Activated T-cell treated with anti-CD3 and anti-CD28 coated beads, Interleukin-2, amount 50 U/mL, for 72 hours (primary cell): ENCODE measurements at places on chromosomes 4 and X. TPM values are rescaled to one million over a fixed set of nuclear protein-coding genes. Genes with fewer than 3 reads are reported as not detected.

DNA sequence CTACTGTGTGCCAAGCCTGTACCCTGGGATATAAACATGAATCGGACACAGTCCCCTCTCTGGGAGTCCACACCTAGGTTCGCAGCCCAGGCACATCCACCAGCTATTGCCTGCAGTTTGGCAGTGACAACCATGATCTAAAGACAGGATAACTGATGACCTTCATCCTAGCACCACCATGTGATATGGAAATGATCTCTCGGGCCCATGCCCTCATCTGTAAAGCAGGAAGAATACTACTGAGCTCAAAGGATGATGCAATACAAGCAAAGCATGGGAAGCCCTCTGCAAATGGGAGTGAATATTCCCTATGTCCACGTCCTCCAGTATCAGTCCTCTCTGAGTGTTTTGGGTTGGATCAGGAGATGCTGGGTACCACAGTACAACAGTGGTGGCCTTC, 80.9 kb upstream of the MSX1 start:
- DNase-seq: no peak

- no peak for DNase-seq
These were observed 16.3 kb upstream of the PDK3 start for GRCh38 chrX:24448762-24449250.

DNA sequence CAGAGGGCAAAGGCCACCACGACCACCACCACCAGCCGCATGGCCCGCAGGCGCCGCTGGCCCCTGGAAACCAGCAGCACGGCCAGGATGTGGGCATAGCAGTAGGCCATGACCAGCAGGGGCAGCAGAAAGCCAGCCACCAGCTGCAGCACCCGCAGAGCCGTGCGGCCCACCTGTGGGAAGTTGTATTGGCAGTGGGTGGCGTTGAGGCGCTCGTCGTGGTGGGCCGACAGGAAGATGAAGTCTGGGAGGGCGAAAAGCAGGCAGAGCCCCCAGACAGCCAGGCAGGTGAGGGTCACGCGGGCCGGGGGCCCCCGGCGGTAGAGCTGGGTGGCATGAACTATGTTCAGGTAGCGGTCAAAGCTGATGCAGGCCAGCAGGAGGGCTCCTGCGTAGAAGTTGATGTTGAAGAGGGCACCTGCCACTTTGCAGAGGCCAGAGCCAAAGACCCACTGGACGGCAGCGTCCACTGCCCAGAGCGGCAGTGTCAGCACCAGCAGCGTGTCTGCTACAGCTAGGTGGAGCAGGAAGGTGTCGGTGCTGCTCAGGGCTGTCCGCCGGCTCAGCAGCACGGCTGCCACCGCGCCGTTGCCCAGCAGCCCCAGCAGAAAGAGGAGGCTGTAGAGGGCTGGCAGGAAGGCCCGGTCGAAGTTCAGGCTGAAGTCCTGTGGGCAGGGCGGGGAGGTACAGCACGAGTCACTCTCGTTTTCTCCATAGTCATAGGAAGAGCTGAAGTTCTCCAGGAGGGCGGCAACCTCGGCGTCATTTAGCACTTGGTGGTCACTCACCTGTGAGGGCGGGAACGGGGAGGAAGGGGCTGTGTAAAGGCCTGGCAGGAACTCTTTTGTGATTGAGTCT, 1.4 kb downstream of the CXCR3 start:
- DNase-seq: no peak

DNA sequence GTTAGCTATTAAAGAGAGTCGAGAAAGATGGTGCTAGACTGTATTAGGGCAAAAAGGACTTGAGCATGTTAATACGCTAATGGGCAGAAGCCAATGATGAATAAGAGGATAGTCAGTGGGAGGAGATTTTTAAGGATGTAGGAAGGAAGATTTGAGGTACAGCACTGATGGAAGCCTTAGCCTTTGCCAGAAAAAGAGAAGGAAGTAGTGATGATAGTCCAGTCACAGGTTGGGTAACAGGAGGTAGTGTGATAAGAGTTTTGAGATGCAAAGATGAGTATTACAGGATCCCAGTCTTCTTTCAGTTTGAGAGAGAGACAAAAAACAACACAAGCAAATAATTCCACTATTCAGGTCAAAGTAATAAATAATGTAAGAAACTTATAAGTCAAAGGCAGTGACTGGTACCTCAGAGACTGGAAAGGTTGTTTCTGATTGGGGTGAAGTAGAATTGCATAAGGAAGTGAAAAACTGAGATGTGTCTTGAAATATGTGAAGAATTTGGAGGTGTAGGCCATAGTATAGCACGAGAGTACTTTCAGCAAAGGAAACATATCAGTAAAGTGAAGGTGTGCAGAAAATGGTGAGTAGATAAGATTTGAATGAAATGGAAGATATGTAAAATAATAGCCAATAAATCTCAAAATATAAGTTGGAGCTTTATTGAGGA, 22.1 kb upstream of the NDNF start:
- DNase-seq: no peak

GRCh38 chr4:108683479-108683878, 33.1 kb downstream of the OSTC start:
- no peak for DNase-seq

GRCh38 chrX:53116101-53116500, 22.2 kb downstream of the KANTR start:
- no peak for DNase-seq

DNA sequence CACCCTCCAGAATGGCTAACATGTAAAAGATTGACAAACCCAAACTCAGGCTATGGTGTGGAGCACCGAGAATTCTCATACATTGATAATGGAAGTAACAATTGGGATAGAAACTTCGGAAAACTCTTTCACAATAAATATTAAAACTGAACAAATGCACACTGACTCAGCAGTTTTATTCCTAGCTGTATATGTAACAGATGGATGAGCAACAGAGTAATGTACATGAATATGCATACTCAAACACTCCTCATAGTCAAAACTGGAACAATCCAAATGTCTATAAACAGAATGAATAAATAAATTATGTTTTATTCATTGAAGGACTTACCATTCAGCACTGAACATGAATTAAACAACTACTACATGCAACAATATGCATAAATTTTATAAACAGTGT, 37.1 kb upstream of the PDE5A start:
- no peak for DNase-seq

DNA sequence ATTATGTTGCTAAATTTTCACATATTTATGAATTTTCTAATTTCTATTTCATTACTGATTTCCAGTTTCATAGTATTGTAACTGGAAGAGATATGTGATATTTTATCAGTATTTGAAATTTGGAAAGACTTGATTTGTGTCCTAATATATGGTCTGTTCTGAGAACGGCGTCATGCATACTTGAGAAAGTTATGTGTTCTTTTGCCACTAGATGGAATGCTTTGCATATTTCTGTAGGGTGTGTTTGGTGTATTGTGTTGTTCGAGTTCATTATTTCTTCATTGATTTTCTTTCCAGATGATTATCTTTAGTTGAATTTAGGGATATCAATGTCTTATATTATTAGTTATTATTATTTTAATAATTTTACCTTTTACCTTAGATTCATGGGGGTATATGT, 110.6 kb upstream of the ITM2A start:
- DNase-seq: no peak

GRCh38 chr4:140315970-140316369, 57.5 kb upstream of the SCOC start:
- no peak for DNase-seq

DNA sequence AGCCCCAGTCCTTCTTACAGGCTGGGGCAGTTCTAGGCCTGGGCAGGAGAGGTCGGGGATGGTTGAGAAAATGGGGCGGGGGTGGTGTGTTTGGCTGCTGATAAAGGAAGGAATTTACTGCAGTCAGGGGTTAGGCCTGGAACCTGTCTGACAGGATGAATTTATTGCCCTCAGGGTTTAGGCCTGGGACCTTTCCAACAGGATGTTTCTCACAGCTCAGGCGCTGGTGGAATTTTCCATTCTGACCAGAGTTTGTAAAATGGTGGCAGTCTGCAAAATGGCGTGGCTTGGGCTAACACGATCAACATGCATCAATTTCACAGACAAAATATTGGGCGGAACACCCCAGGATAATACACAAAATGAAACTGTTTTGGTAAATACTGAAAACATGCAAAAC, 83.5 kb upstream of the SPIN4 start:
- no peak for DNase-seq

DNA sequence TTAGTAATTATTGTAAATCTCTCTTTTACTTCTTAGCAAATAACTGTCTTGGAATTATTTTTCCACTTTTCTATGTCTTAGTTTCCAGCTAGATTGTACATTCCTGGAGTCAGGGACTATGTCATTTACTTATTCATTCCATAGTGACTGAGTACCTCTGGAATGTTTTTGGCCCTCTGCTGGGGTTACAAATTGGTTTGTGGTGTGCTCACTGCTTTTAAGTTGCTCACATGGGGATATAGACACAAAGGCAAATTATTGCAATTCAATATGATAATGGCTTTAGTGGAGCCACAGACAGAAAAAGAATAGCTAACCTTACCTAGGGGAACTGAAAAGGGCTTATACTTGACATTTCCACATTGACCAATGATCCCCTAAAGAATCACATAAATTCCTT, 63.7 kb upstream of the PDGFRA start:
- DNase-seq: no peak

DNA sequence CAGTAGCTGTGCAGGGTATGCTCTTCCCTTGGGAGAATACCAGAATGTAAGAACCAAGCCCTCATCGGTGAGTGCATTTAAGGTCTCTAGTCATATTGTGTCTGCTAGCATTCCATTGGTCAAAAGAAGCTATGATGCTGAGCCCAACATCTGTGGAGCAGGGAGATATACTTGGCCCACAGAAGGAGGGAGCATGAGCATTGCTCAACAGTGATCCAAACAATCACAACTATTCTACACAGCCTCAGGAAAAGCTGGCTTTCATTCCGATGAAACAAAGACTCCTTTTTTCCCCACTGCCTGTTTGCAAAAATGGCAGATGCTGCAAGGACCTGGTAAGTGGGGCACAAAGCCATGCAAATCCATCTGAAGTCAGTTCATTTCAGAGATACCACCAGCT, 80.6 kb upstream of the DHX15 start:
- no peak for DNase-seq

- no peak for DNase-seq
These were observed 782.5 kb downstream of the FAT4 start for GRCh38 chr4:126097155-126097799.

GRCh38 chr4:53576676-53577372, 14.5 kb downstream of the LNX1 start:
- no peak for DNase-seq

DNA sequence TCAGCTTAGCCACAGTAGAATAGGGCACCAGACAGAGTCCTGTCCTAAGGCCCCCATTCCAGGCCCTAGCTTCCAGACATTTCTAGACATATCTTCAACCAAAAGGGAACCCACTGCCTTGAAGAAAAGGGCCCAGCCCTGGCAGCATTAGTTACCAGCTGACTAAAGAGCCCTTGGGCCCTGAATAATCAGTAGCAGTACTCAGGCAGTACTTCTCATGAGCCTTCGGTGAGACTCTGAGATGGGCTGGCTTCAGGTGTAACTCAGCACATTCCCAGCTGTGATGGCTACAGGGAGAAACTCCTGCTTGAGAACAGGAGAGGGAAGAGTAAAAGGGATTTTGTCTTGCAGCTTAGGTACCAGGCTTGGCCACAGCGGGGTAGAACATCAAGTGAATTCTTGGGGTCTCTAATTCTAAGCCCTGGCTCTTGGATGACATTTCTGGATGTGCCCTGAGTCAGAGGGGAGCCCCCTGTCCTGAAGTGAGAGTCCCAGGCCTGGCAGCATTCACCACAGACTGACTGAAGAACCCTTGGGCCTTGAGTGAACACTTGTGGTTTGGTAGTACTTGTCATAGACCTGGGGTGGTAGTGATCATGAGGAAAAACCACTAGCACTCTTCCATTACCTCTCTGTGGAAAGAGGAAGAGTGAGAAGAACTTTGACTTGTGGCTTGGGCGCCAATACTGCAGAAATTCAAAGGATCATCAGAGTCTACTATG, 170.1 kb downstream of the ATP10D start:
- no peak for DNase-seq

DNA sequence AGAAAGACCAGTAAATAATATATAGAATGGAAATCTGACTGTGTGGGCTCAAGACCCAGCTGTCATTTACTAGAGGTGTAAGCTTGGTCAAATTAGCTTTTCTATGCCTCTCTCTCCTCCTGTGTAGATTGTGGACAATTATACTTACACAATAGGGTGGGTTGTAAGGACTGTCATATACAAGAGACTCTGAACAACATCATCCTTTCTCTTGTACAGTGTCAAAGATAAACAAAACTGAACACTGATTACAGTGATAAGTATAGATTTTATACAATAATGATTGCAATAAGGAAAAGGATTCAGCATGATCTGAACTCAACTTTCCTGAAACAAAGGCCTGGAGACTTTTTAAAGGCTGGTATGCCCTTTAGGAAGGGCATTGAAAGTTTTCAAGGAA, 429.2 kb upstream of the HS3ST1 start:
- DNase-seq: no peak

DNA sequence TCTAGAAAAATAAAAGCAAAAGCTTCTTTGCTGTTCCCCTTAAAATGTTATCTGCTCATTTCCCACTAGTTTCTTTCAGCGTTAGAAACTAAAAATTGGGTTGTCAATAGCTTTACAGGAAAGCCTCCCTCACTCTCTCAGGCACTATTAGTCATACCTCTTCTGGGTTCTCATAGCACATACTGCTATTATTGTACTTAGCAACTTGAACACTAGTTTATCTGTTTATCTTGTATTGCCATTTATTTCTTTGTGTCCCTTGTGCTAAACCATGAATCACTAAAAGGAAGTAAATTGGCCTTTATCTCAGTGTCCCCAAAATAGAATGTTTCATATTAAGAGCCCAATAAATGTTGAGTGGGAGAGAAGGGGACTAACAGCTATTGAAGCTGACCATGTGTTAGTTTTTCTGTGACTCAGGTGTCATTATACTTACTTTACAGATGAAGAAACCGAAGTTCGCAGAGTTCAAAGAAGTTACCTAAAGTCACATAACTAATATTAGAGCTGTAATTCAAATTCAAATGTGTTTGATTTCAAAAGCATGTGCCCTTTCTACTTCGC, 124.8 kb upstream of the CITED1 start:
- no peak for DNase-seq

DNA sequence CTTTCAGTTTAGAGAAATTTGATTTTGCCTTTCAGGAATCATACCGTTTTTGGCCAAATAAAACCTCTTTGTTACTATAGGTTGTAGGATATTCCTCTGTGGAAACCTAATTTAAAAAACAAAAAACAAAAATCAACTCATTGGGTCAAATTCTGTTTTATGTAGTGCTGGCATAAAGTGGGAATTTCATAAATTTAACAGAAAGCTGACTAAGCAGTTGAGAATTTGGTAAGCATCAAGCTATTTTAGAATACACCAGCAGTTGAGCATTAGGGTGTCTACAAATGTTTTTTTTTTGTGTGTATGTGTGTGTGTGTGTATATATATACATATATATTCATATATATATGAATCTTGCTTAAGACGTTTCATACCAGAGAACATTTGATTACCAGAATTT, 47.4 kb downstream of the C4orf33 start:
- no peak for DNase-seq

- DNase-seq: no peak
These were observed 30.4 kb downstream of the TXK start for GRCh38 chr4:48103483-48104139.

- no peak for DNase-seq
These were observed 309.4 kb upstream of the NOCT start for GRCh38 chr4:138706201-138706600.

- no peak for DNase-seq
These were observed 36.3 kb downstream of the OPHN1 start for GRCh38 chrX:68396953-68397352.

The BDH2 gene
- total RNA-seq: 15.6 TPM

The ALB gene
- 0.42 TPM for total RNA-seq

The GALNTL6 gene
- not detected for total RNA-seq

The CT55 gene
- not detected for total RNA-seq
